ENCODE measurements at places on chromosomes 16 and 17.

- DNase-seq: peak; percentile 40
These were observed 10.0 kb upstream of the C1QTNF8 start for GRCh38 chr16:1105888-1106620.

DNA sequence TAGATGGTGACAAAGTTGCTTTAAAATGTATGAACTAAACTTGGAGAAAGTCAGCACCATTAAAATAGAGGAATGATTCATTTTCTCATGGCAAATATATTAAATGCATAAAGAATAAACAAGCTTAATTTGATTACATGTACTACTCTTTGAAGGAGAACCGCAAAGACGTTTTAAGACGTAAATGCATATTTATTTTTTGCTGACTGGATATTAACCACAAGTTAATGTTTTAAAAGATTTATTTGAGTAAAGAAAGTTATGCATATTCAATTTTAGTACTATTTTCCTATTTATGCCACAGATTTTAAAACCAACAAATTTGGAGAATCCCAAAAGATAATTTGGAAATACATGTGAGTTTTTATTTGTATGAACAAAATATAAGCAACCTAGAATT is 1121.9 kb downstream of the CDH8 start:
- DNase-seq: no peak

GRCh38 chr16:50473356-50473945 is 74.7 kb upstream of the NKD1 start:
- no peak for DNase-seq

- DNase-seq: no peak
These were observed 22.5 kb upstream of the SLC35B1 start for GRCh38 chr17:49730078-49730784.

DNA sequence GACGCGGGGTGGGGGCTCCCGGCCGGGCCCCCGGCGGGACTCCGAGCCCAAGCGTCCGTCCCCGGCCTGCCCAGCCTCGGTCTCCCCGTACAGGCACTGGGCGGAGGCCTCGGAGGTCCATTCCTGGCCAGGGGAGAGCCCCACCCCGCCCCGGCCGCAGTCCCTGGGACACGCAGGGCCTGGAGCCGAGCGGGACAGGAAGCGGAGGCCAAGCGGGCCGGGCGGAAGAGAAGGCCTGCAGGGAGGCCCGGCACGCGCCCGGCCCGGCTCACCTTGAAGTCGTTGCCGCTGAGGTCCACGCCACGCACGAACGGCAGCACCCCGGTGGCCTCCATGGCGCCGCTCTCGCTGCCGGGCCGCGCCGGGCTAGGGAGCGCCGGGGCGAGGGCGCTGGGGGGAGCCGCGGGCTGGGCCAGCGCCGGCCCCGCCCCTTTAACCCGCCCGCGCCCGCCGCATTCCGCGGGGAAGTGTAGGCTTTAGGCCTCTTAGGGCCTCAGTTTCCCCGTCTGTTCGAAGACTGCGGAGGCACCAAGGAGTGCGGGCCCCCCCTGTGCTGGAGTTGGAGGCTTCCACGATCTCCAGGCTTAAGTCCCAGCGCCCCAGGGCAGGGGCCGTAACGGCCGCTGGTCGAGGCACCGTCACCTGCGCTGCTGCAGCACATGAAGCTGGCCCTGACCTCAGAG is at the start of gene FLII:
TSS of gene FLII (minus strand) at position 383 of the 683 bp plus-strand sequence. CDS start at position 335, 48 bp downstream.
- DNase-seq: peak; percentile 28

DNA sequence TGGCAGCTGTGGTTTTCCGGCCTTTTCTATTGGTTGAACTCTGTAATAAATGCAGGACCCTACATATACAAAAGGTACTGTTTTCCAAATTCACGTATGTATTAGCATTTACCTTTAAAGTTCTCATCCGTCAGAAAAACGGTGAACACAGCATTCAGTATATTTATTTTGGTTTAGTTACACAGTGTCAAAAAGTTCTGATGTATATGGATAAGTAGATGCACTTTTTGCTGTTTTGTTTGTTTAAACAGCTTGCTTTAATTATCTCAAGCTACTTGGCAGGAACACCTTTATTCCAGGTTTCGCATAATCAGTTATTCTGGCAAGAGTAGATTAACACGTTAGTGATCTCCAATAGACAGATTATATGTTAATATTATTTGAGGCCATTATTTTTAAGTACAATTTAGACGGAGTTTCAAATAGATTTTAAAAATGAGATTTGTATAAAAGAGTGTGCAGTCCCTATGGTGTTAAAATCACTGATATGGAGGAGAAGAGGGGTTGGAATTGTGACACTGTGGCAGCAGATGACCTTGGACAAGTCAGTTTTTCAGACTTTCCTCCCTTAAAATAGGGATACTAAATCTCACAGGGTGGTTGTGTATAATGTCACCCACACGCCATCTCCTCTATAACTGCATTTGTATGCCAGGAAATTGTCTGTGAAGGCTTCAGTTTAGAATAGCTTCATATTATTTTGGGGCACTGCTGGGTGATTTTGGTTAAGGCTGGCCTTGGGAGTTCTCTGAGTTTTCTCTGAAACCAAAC is 2.1 kb downstream of the HERPUD1 start:
- DNase-seq: no peak

GRCh38 chr17:35889818-35890773 is 9.9 kb upstream of the CCL5 start:
- DNase-seq: no peak

Data from HL-60 (cell line).